Panc1 (cell line): ENCODE measurements at places on chromosomes 13 and 19.

GRCh38 chr13:96075953-96076543 lies 13.9 kb upstream of the HS6ST3 start:
- DNase-seq, result no peak

DNA sequence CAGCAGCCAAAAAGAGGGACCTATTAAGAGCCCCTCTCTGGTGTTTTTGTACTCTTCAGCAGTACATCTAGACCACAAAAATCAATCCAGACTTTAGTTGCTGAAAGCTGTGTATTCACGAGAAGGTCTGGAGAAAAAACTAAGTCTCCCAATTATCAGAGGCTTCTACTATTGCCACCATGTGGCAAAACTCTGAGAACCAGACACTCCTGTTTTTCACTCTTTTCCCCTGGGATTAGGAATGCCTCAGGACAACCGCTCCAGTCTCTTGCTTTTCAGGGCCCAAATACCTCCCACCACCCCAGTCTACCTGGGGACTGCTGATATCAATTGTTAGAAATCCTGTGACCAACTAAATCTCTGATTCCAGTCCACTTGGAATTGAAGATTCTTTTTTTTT lies 30.1 kb upstream of the OBI1 start:
- DNase-seq, result no peak

DNA sequence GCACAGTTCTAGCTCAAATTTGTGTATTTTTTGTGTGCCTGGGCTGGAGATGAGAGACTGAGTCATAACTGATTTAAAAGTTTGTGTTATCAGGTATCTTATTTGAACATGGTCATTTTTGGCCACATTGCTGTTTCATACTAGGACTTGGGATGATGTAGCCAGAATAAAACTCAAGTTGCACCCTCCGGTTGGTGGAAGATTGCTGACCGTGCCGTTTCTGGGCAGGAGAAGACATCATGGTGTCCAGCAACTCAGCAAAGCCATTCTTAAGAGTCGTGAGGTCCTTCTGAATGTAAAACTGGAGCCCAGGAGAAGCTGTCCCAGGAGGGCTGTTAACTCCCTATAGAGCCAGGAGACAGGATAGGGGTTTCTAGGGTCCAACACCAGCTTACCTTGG lies 7.6 kb downstream of the CEBPG start:
- DNase-seq, result no peak

GRCh38 chr19:8387688-8388611 lies 2.2 kb upstream of the RAB11B start:
- DNase-seq, result no peak

- peak; percentile 69 for DNase-seq
Measured at GRCh38 chr19:53394974-53395839, at the start of gene ZNF765. Gene ZNF765 (plus strand): TSS chr19:53395149. CDS start chr19:53398016, 2,867 bp downstream.

DNA sequence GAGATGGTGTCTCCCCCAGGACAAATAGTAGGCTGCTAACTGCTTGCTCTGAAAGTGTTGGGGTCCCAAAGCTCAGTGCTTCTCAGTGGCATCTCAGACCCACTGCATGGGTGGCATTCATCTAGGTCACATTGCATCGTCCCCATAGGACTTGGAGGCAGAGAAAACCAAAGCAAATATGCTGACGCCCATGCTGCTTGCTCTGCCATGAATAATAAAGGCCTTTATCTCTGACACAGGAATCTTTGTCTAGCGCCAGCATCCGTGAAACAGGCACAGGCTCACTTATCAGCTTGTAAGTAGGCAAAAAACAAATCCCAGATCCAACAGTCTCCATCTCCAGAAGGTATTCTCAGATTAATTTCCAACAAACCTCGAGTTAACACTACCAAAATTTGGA lies 18.9 kb upstream of the IPO5 start:
- no peak for DNase-seq

GRCh38 chr19:46733690-46734292 lies 12.1 kb upstream of the FKRP start:
- DNase-seq, result no peak

DNA sequence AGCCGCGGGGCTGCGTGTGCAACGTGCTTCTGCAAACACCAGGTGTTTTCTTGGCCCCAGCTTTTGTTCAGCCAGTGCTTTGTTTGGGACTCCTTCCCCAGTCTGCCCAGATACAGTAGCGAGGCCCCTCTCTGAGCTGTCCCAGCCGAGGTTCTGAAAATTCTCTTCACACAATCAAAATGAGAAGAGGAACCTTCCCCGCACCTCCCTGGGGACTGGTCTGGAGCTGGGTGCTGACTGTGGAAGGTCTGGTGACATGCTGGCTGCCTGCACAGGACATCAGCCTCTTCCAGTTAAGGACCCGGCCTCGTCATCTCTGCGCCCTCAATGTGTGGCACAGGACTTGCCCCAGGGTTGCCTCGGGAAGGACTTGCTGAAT lies 4.2 kb downstream of the ATP4A start:
- DNase-seq, result no peak

DNA sequence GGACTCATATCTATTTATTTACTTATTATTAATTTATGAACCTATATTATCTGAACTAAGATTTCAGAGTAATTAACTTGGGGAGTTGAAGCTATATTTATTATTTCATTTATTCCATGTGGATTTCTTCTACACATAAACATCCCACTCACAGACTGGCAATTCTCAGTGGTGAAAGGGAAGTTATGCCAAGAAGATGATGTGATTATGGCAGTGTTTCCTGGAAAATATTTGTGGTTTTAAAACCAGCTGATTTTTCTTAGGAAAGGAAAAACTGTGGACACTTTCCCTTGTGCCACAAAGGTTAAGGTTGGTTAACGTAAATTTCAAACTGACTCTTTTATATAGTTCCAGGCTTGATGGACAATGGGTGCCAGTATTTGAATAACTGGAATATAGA lies 513.1 kb downstream of the SLITRK6 start:
- DNase-seq, result no peak

DNA sequence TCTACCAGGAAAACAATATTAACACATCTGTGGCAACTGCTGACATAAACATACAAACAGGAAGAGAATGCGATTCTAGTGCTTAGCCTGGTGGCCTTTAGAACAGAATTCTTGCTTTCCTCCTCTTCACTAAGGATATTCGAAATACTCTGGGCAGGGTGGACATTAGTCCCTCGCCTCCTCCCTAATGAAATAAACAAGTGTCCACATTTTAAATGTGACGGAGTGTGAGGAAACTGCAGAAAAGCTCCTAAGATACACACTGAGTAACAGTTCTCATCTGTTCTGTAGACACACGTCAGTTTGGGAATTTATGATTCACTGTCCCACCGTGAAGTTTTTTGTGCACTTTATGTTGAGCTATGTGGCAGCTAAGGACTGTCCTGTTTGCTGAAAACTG lies 639 bp downstream of the STARD13 start:
- DNase-seq, result no peak

GRCh38 chr13:27076421-27076820 lies 95.2 kb downstream of the USP12 start:
- DNase-seq, result no peak

DNA sequence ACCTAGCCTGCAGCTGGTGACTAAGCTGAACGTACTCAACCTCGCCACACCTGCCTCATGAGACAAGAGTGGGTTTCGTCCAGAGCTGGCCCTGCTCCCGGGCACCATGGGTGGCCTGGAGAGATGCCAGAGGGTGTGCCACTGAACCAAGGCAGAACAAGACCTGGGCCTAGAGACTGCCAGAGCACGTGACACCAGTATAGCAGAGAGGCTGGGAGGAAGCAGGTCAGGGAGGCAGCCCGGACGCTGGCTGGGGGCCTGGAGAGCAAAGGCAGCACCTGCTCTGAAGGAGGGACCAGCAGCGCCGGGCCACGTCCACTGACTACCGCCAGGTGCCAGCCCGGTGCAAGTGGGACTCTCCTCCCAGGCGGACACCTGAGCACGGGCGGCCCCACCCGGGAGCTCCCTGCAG lies 7.3 kb upstream of the C13orf46 start:
- DNase-seq, result no peak

DNA sequence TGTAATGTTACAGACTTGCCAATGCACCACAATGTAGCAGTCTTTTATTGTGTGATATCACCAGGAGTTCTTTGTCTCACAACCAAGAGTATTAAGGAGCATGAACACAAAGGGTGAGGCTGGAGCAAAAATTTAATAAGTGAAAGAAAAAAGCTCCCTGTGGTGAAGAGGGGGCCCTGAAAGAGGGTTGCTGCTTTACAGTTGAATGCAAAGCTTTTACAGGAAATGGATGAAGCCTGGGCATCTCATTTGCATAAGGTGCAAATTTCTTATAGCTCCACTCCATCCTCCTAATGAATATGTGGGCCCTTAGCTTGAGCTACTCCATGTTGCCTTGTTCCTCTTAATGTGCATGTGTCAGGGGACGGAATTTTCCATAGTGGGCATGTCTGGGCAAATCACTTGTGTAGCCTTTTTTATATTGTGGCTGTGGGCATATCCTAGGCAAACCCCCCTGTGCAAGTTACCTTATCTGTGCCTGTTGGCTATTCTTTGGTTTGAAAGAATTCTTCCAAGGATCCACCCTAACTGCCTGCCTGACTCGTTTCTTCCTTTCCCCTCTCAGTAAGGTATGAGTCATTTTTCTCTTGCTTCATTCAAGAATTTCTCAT lies 45.3 kb upstream of the TRPC4 start:
- no peak for DNase-seq

DNA sequence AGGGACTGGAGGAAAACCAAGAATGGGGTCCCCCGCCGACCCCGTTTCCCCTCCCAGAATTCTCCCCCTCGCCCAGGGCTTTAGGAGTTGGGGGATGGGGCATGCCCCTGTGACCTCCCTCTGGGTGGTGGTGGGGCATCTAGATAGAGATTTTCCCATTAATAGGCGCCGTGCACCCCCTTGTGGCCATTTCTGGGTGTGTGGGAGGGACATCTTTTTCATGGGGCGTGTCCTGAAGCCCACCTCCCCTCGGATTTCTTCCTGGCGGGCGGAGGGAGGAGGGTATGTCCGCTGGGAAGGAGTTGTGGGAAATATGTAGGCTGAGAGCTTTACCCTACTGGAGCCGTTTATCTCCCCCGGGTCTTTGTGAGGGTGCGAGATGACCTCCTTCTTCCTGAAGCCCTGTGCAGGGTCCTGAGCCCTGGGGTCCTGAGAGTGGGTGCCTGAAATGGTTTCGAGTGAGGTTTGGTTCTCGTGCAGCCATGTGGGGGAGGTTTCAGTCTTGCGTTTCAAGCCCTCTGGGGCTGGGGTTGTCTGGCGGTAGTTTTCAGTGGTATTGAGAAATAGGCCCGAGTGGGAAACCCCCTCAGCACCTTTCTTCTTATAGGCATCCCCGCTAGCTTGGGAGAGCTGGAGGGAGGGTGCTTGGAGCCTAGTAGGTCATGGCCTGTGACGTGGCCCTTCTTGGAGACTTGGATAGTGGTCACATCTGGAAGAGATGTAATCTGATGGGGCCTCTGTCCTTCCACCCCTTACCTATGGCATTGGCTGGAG lies 1.0 kb downstream of the PRMT1 start:
- DNase-seq, result no peak

GRCh38 chr13:27172495-27172842 lies 858 bp upstream of the USP12 start:
- DNase-seq, result no peak

DNA sequence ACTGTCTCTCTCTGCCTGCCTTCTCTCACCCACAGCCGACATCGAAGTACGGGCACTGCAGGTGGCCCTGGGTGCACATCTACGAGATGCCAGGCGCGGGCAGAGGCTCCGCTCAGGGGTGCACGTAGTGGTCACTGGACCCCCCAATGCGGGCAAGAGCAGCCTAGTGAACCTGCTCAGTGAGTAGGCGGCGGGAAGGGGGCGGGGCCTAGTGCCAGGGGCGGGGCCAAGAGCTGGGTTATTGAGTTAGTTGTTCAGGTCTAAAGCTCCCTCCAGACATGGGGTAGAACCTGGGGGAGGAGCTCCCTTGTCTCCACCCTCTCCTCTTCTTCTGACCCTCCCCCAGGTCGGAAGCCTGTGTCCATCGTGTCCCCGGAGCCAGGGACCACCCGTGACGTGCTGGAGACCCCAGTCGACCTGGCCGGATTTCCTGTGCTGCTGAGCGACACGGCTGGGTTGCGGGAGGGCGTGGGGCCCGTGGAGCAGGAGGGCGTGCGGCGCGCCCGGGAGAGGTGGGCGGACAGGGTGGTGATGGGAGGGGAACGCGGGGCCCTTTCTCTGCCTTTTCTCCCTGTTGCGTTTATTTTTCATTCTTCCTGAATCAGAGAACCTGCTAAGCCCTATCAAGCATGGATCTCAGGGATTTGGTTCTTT lies 1.9 kb downstream of the GTPBP3 start:
- no peak for DNase-seq

- no peak for DNase-seq
Measured at GRCh38 chr13:61901946-61902541, 486.4 kb upstream of the PCDH20 start.

- no peak for DNase-seq
Measured at GRCh38 chr13:96238861-96239260, 149.0 kb downstream of the HS6ST3 start.

DNA sequence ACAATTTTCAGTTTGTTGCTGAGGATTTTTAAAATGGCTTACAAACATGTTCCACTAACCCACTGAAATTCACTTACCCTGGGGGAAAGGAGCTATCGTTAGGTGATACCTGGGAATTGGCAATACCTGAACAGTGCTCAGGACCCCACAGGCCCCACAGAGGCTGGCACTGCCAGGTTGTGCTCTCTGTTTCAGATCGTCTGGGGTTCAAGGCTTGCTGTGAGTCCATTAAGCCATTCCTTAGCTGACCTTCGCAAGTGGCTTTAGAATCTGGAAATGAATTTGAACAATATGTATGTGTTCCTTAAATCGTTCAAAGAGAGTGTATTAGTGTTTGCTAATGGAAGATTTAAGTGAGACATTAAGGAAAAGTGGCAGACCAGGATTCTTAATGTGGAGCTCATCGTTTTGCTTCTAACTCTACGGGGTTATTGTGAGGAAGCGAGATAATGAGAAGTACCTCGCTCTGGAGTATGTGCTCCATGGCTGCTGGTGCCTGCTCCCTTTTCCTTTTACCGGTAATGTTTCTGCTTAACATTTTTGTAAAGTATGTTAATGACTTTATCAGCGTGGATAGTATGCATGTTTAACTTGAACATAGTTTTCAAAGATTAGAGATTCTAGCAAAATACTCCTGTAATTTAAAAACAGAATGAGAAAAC lies 13.6 kb downstream of the KLF5 start:
- DNase-seq, result no peak

DNA sequence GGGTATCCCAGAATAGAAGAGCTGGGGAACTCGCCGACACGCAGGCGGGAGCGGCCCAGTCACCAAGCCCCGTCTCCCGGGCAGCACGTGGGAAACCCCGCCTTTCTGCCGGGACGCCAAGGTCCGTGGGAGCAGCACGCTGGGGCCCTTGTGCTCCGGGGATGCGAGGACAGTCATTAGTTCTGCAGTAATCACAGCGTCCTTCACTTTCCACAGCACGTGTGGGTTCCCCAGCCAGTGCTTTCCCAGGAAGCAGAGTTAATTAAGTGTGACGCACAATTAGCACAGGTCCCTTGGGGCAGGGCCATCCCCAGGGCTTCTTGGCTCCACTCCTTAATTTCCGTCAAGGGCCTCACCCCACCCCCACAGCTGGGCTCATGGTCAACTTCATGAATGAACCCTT lies 64.3 kb upstream of the C13orf46 start:
- DNase-seq, result no peak

GRCh38 chr19:7408251-7408650 lies 59.5 kb downstream of the ARHGEF18 start:
- no peak for DNase-seq

- DNase-seq, result no peak
Measured at GRCh38 chr19:34974646-34975045, 10.6 kb upstream of the ZNF792 start.
